ENCODE measurements at places on chromosomes 16 and 17.

- no peak for DNase-seq
These were observed 23.7 kb downstream of the ACSF3 start for GRCh38 chr16:89117227-89117974.

DNA sequence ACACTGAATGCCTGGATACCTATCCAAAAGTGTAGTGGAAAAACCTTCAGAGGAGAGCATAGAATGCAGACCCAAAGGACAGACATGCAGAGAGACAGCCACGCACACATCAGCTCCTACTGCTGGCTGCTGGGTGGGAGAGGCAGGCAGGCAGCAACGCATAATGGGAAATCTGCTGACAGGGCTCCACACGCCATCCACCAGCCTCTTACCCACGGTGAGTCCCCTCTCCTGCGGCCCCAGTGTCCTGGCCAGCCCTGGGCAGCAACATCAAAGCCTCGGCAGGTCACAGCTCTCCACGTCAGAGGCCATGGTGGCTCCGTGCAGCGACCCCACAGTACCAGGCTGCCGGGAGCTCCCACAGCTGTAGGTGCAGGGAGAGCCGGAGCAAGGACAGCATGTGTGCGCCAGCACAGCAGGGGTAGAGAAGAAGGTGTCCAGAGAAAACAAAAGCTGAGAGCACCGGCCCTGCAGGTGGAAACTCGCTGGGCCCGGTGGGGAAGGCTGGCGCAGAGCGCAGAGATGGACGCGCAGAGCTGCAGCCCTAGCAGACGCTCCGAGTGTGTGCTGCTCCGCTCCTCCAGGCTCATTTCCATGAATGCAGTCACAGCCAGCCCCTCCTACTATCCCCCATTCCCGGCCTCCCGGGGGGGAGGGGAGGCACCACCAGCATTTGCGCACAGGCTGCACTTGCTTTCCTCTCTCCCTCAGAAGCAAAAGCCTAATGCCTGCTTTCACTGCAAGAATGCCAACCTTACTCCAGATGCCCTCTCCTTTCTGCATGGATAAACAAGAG, 58.9 kb downstream of the CYTH1 start:
- no peak for DNase-seq

- DNase-seq, result no peak
These were observed 1.0 kb upstream of the SIRT7 start for GRCh38 chr17:81918832-81919545.

DNA sequence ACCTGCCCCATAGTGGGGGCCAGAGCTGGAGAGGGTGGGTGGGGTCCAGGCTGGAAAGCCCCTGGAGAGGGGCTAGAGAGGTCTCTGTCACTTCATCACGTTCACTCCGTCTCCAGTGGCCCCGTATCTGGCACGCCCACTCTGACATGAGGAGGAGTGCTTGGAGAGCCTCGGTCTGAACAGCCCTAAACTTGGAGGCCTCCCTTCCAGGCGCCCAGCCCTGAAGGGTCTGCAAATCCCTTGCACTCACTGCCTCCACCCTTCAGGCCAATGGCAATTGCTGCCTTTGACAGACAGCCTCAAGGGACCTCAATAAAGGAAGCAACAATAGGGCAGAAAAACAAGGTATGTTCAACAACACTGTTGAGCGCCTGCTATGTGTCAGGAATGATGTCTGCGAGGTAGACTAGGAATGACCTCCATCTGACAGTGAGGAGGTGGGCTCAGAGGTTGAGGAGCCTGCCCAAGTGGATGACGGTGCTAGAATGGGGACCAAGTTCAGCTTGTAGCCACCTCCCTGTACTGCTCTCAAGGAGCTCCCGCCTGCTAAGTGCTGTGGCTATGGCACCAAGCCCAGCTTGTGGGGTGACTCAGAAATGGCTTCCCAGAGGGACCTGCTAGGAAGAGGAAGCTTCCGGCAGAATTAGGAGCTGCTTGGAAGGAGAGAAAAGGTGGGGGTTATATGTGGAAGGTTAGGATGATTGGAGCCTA, 2.9 kb upstream of the EPX start:
- no peak for DNase-seq

GRCh38 chr16:13453938-13454553, 465.9 kb upstream of the ERCC4 start:
- no peak for DNase-seq

GRCh38 chr17:73293480-73293911, 18.3 kb downstream of the CDC42EP4 start:
- peak; percentile 81 for DNase-seq

GRCh38 chr17:3798273-3799180, 2.5 kb downstream of the ITGAE start:
- no peak for DNase-seq

DNA sequence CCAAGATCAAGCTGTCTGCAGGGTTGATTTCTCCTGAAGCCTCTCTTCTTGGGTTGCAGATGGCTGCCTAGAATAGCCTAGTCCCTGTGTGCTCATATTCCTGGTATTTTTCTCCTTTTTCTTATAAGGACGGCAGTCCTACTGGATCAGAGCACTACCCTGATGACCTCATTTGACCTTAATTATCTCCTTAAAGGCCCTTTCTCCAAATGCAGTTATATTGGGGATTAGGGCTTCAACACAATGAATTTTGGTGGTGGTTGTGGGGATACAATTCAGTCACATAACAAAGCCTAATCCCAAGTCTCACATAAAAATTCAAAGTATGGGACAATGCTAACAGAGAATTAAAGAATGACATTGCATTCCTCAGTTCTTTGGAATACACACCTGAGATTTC, 238.8 kb upstream of the SALL1 start:
- no peak for DNase-seq

- no peak for DNase-seq
These were observed 147.4 kb downstream of the SEC14L1 start for GRCh38 chr17:77288115-77288619.

GRCh38 chr16:62882552-62883221, 846.4 kb upstream of the CDH8 start:
- DNase-seq, result no peak

DNA sequence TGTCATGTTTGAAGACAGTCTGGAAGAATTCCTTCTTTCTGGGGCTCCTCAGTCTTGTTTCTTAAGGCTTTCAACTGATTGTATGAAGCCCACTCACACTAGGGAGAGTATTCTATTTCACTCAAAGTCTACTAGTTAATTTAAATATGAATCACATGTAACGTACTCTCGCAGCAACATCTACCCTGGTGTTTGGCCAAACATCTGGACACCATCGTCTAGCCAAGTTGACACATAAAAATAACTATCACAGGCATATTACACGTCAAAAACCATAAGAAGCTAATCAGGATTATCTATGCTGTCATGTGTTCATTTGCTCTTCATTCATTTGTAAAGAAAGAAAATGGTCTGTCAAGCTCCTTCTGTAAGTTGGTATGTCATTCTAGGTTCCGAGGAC, 787.4 kb downstream of the KCNJ2 start:
- DNase-seq, result no peak
